ENCODE measurements at places on chromosomes 3 and 15.

DNA sequence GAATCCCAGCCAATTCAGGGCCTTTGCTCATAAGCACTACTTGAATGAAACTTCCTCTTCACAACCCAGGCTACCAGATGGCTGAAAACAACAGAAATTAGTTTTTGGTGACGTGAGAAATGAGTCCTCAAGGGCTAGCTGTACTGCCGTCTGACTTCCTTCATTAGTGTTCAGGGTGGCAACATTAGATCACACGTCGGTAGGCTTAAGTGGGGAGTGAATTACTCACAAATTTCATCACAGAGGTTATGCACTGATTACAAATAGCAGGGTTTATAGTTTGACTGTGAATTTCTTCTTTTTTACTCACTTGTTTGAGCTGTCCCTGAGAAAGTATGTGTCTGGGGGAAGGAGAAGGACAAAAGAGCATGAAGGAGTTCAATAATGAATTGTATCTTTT lies 397.2 kb downstream of the GAP43 start:
- no peak for DNase-seq

DNA sequence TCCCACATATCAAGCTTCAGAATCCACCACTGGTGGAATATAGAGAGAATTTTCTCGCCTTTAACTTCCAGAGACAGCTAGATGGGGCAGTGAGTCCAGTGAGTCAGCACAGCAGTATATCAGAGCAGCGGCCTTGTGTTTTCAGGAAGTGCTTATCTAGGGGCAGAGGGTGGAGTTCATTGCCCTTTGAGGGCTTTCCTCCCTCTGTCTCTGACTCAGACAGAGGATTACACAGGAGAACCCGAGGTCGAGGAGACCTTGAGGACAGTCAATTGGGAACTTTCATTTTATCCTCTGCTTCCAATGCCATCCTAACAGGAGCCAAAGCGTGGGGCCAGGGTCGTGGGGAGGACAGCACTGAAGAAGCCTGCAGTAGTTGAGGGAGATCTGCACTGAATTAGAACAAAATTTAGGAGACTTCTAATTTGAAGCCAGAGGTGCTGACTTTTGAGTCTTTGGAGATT lies 109.6 kb upstream of the UMPS start:
- DNase-seq = peak; percentile 48

DNA sequence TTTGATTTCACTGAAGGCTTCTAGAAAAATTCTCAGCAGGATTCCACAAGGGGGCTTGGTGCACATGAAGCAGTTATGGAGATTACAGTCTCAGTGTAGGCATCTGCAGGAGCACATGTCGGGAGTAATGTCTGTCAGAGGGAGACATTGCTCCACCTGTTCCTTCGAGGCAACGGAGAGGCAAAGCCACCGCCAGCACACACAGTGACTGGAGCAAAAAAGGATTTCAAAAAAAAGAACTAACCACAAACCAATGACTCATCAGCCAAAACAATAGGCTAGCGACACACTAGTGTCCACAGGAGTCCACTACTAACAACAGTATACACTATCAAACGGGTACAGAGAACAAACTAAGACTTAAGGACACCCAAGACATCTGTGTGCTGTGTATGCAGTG lies 68.9 kb downstream of the NPTN start:
- DNase-seq = no peak

- DNase-seq = no peak
These were observed 97.8 kb downstream of the IGSF11 start for GRCh38 chr3:118936811-118937210.

DNA sequence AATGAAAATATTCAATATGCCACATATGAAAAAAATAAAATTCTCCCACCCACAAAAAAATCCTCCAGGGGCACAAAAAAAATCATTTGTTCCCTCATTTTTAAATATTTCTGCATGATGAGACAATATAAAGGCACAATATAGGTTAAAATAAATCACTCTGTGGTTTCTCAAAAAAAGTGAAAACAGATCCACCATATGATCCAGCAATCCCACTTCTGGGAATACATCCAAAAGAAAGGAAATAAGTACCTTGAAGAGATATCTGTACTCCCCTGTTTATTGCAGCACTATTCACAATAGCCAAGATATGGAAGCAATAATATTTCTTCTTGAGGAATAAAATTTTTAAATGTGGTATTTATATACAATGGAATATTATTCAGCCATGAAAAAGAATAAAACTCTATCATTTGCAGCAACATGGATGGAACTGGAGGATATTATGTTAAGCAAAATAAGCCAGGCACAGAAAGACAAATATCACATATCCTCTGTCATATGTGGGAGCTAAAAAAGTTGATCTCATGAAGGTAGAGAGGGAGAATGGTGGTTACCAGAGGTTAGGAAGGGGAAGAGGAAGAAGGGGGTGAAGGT lies 1.5 kb downstream of the ATP8B4 start:
- no peak for DNase-seq

- no peak for DNase-seq
These were observed 632 bp downstream of the CTSH start for GRCh38 chr15:78944202-78944625.

DNA sequence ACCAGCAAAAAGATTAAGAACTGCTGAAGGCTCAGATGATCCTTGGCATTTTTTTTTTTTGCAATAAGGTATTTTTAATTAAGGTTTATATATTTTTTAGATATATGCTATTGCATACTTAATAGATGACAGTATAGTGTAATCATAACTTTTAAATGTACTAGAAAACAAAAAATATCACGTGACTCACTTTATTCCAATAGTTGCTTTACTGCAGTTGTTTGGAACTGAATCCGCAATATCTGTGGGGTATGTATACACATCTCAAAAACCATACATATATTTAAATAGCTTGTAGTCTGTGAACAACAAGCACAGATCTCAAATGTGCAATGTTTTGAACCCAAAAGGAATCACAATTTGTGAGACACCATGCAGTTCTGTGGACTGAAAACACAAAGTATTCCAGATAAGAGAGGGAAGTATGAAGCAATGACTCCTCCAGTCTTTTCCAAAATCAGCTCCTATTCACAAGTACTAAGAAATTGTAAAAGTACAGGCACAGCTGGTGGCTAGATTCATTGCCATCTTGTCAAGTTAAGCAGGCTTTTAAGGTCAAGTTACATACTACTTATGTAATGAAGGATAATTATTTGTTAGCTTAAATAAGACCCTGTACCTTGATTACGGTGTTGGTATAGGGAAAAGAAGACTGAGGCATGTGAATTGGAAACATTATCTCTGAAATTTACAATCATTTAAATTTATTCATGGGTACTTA lies 331.1 kb downstream of the TBC1D5 start:
- DNase-seq = no peak

- DNase-seq = no peak
These were observed 22.0 kb downstream of the TRPM1 start for GRCh38 chr15:31079519-31079918.

GRCh38 chr3:87136066-87136596 lies 91.0 kb upstream of the CHMP2B start:
- no peak for DNase-seq
